ENCODE measurements at places on chromosomes 3 and 15.

- DNase-seq: no peak
These were observed 129.8 kb downstream of the DLG1 start for GRCh38 chr3:197168606-197169005.

DNA sequence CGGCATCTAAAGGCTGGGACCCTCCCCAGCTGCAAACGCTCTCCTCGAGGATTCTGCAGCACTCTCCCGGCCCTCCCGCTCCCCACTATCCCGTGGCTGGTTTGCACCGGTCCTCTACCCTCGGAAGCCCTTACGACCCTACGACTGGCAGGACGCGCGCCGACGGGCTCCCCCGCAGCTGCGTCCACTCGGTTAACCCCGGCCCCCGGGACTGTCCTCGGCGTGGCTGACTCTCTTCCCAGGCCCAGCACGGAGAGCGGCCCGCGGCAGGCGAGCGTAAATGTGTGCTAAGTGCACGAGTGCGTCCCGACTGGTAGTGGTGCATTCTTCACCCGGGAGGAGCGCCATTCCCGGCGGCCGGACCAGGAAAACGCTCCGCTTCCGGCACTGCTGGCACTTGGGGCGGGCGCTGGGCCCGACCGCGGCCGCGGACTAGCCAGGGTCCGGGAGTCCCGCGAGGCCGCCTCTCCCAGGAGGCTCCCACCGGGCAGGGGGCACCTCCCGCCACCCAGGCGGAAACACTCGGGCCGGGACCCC lies 508 bp downstream of the GORASP1 start:
- no peak for DNase-seq

DNA sequence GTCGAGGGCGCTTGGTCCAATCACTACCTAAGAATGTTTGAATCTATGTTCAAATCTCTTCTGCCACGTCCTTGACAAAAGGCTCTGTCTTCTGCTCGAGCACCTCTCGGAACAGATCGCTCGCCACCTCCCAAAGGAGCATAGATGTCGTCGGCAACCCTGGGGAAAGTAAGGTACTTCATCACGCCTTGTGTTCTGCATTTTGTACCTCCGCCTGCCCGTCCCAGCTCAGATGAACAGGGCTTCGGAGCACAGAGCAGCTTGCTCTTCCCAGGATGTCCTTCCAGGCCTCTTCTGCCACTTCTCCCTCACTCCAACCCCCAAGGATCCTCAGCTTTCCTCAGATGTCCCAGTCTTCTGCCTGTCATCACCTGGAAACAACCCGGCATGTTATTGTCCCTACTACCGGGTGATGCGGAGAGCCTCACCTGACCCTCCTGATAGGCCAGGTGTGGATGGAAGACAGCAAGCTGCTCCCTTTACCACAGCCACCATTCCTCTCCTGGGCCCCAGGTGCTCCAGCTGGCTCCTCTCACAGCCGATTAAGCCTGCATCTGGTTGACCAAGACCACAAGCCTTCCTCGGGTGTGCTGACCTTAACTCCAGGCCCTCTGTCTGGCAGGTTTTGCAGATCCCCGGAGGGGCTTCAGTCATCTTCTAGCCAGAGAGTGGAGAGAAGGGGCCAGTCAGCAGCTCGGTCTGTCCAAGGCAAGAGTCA lies 270.5 kb downstream of the FAM43A start:
- DNase-seq: no peak

GRCh38 chr3:123122057-123122456 lies 55.2 kb downstream of the PDIA5 start:
- DNase-seq: no peak

- DNase-seq: no peak
These were observed 267.9 kb downstream of the SHQ1 start for GRCh38 chr3:72580246-72580756.

GRCh38 chr3:74443102-74443501 lies 171.4 kb downstream of the CNTN3 start:
- DNase-seq: no peak

GRCh38 chr15:89809093-89809786 lies 5.4 kb downstream of the ANPEP start:
- no peak for DNase-seq

- no peak for DNase-seq
These were observed 124.6 kb downstream of the ARRDC4 start for GRCh38 chr15:98085003-98085639.

- peak; percentile 51 for DNase-seq
These were observed 27.6 kb upstream of the TRPM1 start for GRCh38 chr15:31128919-31129768.

GRCh38 chr3:12495749-12496452 lies 11.6 kb downstream of the TSEN2 start:
- DNase-seq: no peak

GRCh38 chr3:172391592-172392302 lies 56.5 kb downstream of the GHSR start:
- DNase-seq: no peak

GRCh38 chr3:155741101-155741500 lies 3.8 kb downstream of the PLCH1 start:
- DNase-seq: no peak

- no peak for DNase-seq
These were observed 27.3 kb upstream of the ST3GAL6 start for GRCh38 chr3:98735761-98736269.

DNA sequence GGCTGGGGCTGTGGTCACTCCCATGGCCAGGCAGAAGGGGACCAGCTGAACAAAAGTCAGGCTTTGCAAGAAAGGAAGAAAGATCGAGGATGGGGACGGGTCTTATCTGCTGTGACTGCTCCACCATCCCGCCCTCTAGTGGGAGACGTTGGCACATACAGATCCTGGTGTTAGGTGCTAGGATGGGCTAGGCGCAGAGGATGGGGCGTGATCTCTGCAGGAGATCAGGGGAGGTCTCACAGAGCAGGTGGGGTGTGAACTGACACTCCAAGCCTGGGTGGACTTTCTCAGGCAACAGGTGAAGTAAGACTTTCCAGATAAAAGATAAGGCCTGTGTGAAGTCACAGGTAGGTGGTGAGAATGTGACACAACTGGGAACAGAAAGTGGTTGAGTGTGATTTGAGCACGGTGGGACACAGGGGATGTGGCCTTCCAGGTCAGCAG lies 141.9 kb upstream of the SMAD3 start:
- DNase-seq: peak; percentile 38

DNA sequence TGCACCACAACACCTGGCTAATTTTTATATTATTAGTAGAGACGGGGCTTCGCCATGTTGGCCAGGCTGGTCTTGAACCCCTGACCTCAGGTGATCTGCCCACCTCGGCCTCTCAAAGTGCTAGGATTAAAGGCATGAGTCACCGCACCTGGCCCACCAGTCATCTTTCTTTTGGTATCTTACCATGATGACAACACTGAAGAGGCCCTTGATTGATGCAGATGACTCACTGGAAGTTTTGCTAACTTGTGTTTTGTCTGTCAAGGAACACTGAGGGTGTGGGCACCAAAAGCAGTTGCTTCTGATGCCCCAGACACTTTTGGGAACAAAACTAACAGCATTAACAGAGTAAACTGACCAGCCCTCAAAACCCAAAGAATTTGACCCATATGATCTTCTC lies 88.3 kb downstream of the MYO5A start:
- DNase-seq: no peak

- DNase-seq: no peak
These were observed 26.0 kb upstream of the TRIM71 start for GRCh38 chr3:32791833-32792232.

DNA sequence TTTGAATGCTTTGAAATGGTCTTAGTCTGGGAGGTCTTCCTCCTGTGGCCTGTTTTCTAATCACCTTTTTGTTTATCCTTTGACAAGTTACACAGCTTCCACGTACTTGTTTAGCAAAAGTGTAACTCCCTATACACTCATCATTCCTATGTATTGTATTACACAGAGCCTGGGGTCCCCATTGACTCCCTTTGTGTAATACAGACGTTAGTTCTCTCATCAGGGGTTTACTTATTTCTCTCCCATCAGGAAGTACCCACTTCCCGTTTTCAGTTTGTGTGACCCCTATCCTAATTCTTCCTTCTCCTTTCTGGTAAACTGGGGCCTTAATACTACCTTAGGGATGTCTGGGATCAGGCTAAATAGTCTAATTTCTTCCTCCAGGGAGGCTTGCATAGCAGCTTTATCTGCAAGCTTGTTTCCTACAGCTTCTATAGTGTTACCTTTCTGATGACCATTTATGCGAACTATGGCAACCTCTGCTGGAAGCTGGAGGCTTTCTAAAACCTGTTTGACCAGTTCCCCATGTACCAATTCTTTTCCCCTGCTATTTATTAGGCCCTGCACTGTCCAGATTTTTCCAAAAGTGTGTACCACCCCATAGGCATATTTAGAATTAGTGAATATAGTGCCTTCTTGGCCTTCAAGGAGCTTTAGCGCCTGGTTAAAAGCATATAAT lies 22.4 kb downstream of the ARL8B start:
- DNase-seq: no peak

GRCh38 chr3:66923969-66924368 lies 74.1 kb upstream of the KBTBD8 start:
- DNase-seq: no peak

DNA sequence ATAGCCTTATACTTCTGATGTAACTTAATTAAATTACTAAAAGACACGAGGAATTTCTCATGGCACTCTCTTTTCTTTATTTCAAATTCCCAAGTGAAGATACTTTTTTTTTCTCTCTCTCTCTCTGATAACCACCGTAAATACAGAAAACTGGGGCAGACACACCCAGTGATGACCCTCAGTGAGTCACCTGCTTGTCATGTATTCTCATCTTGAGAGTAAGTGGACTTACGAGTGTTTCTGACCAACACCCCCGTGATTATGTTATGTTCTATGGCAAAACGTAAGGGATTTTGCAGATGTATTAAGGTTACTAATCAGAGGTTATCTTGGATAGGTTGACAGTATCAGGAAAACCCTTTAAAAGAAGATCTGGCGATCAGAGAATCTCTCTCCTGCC lies 348.8 kb upstream of the ZNF717 start:
- DNase-seq: no peak

- peak; percentile 79 for DNase-seq
These were observed at the start of gene NUP210 for GRCh38 chr3:13420045-13420830. TSS of gene NUP210 (minus strand) at chr3:13420322. CDS start at chr3:13420226, 96 bp downstream.

GRCh38 chr15:74505837-74506514 lies 35.0 kb upstream of the ARID3B start:
- DNase-seq: no peak

DNA sequence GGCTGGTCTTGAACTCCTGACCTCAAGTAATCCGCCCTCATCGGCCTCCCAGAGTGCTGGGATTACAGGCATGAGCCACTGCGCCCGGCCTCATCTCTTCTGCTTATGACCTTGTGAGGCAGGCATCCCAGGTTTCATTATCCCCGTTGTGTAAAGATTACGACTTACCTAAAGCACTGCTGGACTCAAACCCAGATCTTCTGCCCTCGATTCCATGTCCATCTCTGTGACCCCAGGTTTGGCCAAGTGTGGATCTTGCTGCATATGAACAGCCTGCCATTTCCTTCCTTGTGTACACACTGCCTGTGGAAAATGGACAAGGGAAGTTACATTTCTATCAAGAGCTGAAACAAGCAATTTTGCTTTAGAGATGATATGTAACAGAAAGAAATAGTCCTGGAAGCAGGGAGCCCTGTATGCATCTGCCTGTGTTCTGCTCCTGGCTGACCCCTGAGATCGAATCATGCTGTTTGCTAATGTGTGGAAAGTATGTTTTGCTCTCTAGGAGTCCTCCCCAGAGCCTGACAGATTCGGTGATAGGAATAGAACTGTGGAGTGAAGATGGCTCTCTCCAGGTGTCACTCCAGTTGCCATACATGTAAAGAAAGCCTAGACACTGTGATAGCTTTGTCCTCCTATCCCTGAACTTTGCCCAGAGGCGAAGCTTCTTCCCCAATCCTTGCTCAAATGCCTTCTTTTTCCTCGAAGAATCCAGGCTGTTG lies 11.8 kb upstream of the LIPC start:
- no peak for DNase-seq

GRCh38 chr3:183619010-183619409 lies 16.4 kb upstream of the KLHL24 start:
- DNase-seq: no peak

DNA sequence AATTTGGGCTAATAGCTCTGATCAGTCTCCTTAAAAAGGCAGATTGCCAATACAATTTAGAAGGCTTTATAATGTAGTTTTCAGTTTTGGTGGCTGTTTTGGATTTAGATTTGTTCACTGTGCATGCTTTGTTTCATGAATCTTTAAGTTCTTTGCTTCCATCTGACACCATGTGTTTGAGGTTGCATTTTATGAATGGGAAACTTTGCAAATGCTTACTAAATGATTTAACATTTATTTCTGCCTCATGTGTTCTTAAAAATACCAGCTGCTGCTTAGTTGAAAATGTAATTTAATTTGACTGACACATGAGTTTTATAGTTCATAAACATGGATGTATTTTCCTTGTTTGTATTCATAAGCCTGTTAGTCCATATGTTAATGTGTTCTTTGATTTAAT lies 78.6 kb downstream of the RNF13 start:
- DNase-seq: no peak

- no peak for DNase-seq
These were observed 921.4 kb downstream of the MCTP2 start for GRCh38 chr15:95152741-95153140.

DNA sequence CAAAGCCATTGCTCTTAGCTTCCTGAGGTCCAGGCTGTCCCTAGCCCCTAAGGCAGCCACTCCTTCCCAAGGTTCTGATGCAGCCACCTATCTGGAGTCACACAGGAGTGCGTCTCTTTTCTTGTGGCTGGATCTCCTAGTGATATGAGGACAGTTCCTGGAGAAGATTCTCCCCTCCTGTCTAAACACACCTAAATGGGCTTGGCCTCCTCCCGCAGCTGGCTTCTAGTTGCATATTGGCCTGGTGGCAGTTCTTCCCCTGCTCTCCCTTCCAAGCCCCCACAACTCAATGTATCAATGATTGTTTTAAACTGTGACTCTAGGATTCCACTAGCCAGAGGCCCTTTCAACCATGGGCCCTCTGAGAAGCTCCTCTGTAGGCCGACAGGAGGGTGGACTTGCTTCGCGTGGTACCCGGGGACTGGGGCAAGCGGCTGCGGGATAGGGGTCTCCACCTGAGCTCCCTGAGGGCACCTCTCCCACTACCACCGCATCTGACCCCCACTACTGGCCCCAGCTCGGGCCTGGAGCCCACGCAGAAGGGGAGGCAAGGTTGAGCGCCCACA lies 1.4 kb downstream of the ITGA11 start:
- DNase-seq: no peak

- DNase-seq: no peak
These were observed 118.5 kb downstream of the MFSD1 start for GRCh38 chr3:158920371-158920770.

GRCh38 chr15:57461541-57461940 lies 85.2 kb downstream of the CGNL1 start:
- DNase-seq: no peak

DNA sequence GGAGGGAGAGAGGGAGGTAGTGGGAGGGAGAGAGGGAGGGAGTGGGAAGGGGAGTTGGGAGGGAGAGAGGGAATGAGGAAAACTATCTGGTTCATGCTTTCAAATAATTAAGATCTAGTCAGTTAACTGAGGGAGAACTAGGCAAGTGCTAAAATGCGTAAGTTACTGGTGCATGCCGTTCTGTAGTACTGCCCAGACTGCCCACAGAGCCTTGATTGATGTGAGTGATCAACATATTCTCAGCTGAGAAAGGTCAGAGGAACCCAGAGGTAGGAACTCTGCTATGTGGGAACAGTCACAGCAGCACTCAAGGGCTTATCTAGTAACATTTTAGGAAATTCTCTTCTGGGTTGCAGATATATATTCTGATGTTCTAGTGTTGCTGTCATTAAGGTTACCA lies 149.8 kb upstream of the ROBO1 start:
- no peak for DNase-seq
